ENCODE measurements at places on chromosomes 2 and 18. TPM values are rescaled to one million over a fixed set of nuclear protein-coding genes. Genes with fewer than 3 reads are reported as not detected.

Gene TOGARAM2
- total RNA-seq: under 0.01 TPM

Gene NT5C1B
- total RNA-seq: not detected

Gene SCN3A
- 0.54 TPM for total RNA-seq

Gene PNO1
- 11.6 TPM for total RNA-seq

Gene NAT8
- not detected for total RNA-seq

Gene GRHL1
- 0.78 TPM for total RNA-seq

Gene SP140
- total RNA-seq: 0.26 TPM

Gene RPRM
- total RNA-seq: not detected

Gene RSAD2
- total RNA-seq: 1.0 TPM
